ENCODE measurements at places on chromosomes 2 and 18.

DNA sequence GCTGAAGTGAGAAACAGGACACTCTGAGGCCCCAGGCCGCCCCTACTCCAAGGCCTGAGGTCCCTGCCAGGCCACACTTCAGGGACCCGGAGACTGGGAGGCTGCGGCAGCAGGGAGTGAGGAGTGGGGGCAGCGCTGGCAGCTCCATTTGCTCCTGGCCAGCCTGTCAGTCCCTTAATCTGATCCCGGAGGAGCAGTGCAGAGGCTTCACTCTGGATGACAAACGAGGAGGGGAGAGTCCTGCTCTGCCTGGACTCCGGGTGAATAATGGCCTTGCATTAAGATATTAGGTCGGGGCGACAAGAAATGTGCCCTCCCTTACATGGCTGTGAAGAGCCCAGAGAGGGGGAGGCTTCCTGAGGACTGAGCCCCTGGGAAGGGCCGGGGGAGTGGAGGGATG lies 14.3 kb upstream of the PRSS56 start:
- DNase-seq, result no peak

GRCh38 chr2:66845307-66845706 lies 410.4 kb downstream of the MEIS1 start:
- DNase-seq, result no peak

DNA sequence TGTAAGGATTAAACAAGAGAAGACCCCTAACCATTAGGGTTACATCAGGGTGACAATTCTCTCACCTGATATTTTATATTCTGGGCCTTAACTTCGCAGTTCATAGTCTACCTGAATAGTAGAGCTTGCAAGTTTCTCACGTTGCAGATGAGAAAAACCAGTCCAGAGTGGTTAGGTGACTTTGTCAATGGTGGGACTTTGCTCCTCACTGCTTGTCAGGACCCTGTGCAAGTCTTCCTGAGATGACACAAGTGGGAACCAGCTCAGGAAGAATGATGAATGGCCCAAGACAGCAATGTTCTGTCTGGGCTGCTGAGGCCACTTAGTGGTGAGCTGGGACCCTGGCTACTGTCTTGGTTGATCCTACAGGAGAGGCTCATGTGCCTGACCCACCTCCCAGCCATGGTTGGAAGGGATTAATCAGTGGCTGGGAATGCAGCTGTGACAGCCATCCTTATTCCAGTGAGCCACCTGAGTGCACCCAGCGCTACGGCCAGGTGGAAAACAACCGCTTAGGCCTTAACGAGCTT lies 16.9 kb downstream of the LGALSL start:
- no peak for DNase-seq

GRCh38 chr18:62827397-62827796 lies 112.1 kb downstream of the PHLPP1 start:
- DNase-seq, result no peak

DNA sequence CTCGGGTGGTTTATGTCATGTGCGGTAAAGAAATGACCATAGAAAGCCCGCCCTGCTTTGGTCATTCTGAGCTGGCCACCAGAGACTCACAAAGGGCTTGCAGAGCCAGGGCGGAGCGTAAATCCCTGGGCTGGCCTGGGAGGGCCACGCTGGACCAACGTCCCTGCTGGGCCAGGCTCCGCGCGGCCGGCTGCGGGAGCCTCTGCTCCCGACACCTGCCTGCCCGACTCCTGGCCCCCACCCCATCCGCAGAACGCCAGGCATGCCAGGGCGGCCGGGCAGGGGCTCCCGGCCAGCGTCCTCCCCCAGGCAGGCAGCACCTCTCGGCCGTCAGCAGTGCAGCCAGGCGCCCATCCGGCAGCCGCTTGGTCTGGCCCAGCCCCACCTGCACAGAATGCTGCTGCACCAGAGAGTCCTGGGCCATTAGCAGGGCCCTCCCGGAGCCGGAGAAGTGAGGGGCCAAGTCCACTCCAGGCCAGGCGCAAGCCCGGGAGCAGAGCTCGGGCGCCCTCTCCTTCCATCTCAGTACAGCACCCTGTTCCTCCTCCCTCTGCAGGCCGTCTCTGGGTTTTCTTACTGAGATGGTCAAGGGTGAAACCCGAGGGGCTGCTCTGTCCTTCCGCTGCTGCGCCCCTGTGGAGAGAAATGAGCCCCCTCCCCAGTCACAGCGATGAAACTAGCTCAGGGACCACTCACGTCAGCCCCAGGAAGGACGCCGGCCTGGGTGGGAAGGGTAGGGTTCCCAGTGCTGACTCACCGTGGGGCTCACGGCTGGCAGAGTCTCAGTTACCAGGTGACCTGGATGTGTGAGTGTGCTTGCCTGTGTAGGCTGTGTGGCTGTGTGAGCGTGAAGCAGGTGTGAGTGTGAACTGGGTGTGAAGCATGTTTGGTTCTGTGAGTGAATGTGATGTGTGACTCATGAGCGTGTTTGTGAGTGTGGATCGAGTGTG lies 83.3 kb downstream of the PTGR3 start:
- no peak for DNase-seq

- no peak for DNase-seq
Measured at GRCh38 chr2:5172923-5173322, 519.3 kb upstream of the SOX11 start.

- no peak for DNase-seq
Measured at GRCh38 chr2:71744781-71745180, 291.4 kb downstream of the DYSF start.

DNA sequence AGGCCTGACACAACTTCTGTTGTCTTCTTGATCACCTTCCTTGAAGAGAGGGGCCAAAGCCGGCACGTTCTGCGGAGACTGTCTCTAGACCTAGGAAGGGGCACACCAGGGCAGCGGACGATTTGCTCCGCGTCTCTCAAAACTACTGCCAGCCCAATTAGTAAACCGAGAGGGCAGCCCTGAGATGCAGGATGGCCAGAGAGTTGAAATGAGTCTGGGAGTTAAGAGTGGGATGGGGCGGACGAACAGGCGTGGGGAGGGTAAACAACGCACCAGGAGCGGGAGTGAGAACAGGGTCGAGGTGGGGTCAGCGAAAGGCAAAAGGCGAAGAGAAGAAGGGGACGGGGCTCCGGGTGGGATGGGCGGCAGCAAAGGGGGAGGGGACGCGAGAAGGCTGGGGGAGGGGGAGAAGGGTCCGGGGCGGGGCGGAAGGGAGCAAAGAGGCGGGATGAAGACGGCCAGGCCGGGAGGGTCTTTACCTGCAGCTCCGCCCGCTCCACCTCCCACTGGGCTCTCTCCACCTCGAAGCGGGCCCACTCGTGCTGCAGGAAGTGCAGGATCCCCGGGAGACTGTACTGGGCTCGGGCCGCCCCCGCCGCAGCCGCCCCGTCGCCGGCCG lies 476 bp downstream of the STRN start:
- DNase-seq, result peak; percentile 21

DNA sequence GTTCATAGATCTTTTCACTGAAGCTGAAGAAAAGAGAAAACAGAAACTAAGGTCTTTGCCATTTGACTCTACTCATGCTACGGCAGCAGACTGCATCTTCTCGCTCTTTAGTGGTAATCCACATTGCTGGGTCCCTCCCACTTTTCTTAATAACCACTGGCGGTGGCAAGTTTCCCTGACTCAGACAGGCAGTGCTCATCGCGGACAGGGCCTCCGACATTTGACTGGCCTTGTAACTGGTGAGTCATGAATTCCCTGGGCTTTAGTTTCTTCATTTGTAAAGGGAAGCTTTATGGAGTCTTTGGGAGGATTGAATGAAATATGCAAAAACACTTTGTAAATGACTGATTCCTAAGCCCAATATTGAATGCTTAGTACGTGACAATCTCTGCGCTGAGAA lies 238.2 kb upstream of the RBBP8 start:
- DNase-seq, result no peak

DNA sequence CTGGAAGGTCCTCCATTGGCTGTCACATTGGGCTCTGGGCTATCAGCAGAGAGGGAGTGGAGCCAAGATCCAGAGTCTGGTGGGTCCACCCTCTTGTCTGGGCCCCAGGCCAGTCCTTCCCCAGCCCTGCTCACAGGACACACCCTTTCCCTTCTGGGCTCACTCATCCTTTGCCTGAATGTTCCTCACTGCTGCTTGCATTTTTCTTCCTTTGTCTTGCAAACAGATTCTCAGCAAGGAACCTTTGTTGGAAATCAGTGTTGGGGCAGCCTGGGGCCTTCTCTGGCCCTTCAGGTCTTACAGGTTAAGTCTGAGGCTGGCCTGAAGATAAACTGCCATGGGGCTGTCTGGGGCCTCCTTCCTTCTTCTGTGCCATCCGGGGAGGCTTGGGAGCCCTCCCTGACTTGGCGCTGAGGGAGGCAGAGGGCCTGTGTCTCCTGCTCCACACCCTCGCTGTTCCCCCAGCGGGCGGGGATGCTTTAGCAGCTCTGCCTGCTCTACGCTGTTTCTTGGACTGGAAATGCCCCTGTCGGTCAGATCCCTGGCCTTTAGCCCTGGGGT lies 11.5 kb upstream of the CELF4 start:
- no peak for DNase-seq

DNA sequence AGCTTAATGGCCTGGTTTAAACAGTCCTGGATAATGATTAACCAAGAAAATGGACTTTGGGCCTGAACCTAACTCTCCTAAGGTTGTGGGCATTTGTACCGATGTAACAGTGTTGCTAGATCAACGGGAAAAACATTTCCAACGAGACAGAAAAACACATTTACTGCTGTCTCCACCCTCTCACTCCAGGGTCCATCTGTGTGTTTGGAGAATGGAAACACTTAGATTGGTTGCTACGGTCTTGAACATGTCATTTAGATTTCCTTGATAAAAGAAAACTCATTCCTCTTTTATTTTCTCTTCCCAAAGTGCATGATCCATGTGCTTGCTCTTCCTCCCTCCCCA lies 88.0 kb downstream of the SOCS6 start:
- no peak for DNase-seq

GRCh38 chr2:108383146-108383830 lies 5.5 kb downstream of the SULT1C4 start:
- DNase-seq, result no peak

GRCh38 chr2:17583166-17583565 lies 42.7 kb downstream of the VSNL1 start:
- DNase-seq, result no peak

GRCh38 chr2:147097747-147098146 lies 747.1 kb upstream of the ACVR2A start:
- no peak for DNase-seq

- no peak for DNase-seq
Measured at GRCh38 chr2:183892315-183892941, 705.9 kb upstream of the ZNF804A start.

GRCh38 chr2:238127165-238128060 lies 11.1 kb upstream of the KLHL30 start:
- DNase-seq, result no peak

- DNase-seq, result no peak
Measured at GRCh38 chr2:219912491-219912921, 285.1 kb downstream of the SLC4A3 start.

- no peak for DNase-seq
Measured at GRCh38 chr2:64401529-64401880, 52.5 kb upstream of the LGALSL start.

- DNase-seq, result no peak
Measured at GRCh38 chr2:17545680-17546613, 5.5 kb downstream of the VSNL1 start.

- DNase-seq, result no peak
Measured at GRCh38 chr2:118837621-118838020, 9.8 kb downstream of the EN1 start.

DNA sequence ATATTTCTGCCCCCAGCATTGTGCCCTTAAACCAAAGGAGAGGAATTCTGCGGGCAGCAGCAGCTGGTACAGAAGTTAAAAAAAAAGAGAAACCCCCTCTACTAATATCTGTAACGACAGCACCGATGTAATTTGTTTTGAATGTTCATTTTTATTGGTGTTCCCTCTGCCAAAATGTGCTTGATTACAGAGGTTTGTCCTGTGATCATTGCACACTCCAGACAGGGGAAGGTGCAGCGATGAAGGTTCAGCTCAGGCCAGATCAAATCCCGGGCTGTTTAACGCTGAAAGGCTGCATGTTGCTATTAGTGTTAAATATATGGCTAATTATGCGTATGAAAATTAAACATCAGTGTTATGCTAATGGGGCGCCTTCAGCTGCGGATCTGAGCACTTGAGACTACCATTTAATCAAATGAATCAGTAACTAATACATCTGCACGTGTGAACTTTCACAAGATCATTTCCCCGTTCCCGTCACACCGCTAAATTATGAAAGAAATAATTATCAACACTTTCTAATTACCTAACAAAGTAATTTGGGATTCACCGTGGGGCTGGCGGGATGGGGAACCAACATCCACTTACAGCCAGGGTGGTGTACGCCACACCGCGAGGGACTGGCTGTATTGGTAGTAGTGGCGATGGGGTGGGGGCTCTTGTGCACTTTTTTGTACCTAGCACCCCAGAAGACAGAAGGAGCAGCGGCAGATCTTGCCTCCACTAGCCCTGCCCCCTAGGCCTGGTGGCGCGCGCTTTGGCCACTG lies 1.5 kb upstream of the DLX1 start:
- DNase-seq, result no peak

DNA sequence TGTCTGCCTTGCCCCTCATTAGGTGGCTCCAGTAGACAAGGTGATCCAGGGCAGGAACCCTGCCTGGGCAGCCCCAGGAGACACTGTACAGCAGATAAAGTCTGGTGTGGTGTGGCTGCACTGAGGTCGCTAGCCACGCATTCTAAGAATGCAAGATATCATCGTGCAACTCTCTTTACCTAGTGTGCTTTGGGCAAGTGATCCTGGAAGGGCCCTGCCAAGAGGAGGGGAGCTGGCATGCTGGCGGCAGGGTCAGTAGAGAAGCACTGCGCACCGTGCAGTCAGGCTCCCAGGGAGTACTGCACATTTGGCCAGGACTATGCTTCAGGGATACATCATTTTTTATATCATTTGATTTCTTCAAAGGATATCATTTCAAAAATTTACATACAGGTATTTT lies 195.3 kb upstream of the SMAD2 start:
- DNase-seq, result no peak

DNA sequence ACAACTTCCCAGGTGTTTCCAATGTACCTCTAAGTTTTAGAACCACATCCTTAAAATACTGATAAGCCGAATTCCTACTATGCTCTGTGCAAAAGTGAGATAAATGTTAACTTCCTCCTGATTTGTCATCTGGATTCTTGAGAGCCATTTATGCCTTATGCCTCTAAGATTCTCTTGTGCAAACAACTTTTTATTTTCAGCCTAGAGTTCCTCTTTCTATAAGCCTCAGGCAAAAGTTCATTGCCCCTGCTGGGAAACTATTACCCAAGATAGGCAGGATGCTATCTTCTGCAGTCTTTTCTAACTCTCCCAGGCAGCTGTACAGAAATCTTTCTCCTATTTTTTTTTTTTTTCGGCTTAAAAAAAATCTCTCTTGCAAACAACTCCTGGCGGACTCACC lies 216.1 kb downstream of the KCNJ3 start:
- no peak for DNase-seq

DNA sequence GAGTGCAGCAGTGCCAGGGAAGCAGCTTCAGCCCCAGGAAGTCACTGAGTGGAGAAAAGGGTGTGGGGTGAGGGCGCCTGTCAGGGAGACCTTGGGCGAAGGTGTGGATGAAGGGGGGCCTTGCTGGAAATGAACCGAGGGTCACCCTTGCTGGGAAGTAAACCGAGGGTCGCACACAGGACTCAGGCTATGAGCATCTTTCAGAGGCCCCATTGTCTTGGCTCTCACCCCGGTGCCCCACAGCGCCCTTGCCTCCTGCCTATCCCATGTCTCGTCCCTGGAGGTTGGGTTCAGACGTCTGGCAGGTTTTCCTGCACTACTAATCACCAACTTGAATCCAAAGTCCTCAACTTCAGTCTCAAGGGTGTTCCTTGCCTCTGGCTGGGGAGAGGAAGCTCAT lies 122.8 kb upstream of the PXDN start:
- DNase-seq, result no peak

GRCh38 chr2:80858965-80859364 lies 554.4 kb upstream of the LRRTM1 start:
- no peak for DNase-seq
